ENCODE measurements at places on chromosomes 6 and 20.

GRCh38 chr6:110039364-110039980 lies 61.4 kb downstream of the GPR6 start:
- DNase-seq, result peak; percentile 94

DNA sequence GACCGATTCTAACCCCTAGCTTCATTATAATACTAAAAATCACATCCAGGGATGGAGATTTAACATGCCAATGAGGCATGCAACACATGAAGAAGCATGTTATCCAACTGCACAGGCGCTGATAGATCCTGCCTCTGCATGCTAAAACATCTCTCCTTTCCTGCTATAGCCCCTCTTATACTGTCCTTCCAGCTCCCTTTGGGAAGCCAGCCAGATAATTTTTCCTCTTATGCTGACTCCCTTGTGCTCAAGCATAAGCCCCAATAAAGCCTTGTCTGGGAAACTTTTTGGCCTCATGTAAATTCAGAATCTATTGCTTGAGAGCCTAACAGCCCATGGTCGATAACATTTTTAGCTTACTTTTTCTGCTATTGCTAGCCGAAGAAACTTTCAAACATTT lies 404.3 kb downstream of the EPM2A start:
- DNase-seq, result no peak

- peak; percentile 7 for DNase-seq
These were observed 130.3 kb upstream of the SASH1 start for GRCh38 chr6:148212366-148212765.

GRCh38 chr6:3336859-3337515 lies 78.2 kb downstream of the PSMG4 start:
- no peak for DNase-seq

- DNase-seq, result no peak
These were observed 124.1 kb upstream of the DST start for GRCh38 chr6:56766806-56767178.

GRCh38 chr6:148523048-148523447 lies 180.4 kb downstream of the SASH1 start:
- DNase-seq, result no peak

- DNase-seq, result no peak
These were observed 19.0 kb upstream of the ADGRF4 start for GRCh38 chr6:47679322-47679906.

GRCh38 chr6:63023726-63024125 lies 187.5 kb upstream of the FKBP1C start:
- no peak for DNase-seq

- DNase-seq, result peak; percentile 97
These were observed 18.1 kb downstream of the SLX4IP start for GRCh38 chr20:10453241-10453640.

GRCh38 chr6:138417493-138418117 lies 13.6 kb downstream of the HEBP2 start:
- no peak for DNase-seq

GRCh38 chr6:33576668-33577067 lies 3.4 kb downstream of the BAK1 start:
- DNase-seq, result no peak

DNA sequence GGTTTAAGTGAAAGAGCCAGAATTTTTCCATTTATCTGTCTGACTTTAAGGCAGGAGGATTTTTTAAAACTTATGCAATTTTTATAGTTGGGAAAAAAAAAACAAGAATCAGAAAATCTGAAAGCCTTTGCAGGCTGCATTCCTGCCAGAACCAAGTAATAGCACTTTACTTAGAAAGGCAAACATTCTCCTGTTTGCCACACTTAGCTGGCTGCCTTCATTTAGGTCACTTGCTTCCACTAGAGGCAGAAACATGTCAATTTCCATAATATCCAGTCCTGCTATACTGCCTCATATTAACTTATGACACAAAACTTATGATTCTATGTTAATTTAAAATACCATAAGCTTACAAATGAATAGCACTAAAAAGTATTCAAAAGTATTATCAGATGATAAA lies 425.8 kb downstream of the FRK start:
- no peak for DNase-seq

GRCh38 chr6:154370545-154370944 lies 13.9 kb upstream of the IPCEF1 start:
- DNase-seq, result peak; percentile 42

- no peak for DNase-seq
These were observed 393.8 kb downstream of the CDH26 start for GRCh38 chr20:60352017-60352416.

GRCh38 chr6:21455071-21455470 lies 138.5 kb upstream of the SOX4 start:
- no peak for DNase-seq
